Activated T-cell treated with anti-CD3 and anti-CD28 coated beads, Interleukin-2, amount 50 U/mL, for 48 hours (primary cell): ENCODE measurements at places on chromosomes 12 and 14.

DNA sequence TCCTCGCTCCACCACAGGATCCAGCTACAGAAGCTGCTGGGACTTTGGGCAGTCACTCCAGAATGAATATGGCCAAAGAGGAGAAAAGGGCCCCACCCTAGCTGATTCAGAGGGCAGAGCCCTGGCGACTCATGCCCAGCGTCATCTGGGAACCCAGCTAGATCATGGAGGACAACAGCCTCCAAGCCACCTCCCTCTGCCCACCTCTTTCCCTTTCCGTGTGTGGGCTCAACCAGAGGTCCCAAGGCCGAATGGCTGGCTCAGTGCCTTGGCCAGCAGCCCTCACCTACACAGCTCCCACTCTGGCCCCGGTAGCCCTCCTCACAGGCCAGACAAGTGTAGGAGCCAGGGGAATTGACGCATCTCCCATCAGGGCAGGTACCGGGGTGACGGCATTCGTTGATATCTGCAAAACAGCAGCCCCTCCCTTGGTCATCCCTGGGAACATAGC, 17.4 kb downstream of the ISCA2 start:
- DNase-seq, result no peak

DNA sequence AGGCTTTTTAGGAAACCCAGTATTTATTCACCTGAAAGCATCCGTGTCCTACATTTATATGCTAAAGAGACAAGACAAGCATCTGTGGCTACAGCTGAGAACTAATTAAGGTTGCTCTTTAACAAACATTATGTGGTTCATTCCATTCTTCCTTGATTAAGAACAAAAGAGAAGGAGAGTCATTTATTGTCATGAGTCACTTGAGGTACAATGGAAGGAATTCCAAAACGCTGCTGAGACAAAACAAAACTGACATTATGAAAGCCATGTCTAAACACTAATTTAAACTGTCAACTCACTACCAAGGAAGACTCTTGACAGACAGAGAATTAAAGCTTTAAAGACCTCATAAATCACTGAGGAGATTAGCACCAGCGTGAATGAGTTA, 214.4 kb downstream of the BMP4 start:
- no peak for DNase-seq

GRCh38 chr12:24705741-24706358, 243.1 kb downstream of the BCAT1 start:
- DNase-seq, result no peak

DNA sequence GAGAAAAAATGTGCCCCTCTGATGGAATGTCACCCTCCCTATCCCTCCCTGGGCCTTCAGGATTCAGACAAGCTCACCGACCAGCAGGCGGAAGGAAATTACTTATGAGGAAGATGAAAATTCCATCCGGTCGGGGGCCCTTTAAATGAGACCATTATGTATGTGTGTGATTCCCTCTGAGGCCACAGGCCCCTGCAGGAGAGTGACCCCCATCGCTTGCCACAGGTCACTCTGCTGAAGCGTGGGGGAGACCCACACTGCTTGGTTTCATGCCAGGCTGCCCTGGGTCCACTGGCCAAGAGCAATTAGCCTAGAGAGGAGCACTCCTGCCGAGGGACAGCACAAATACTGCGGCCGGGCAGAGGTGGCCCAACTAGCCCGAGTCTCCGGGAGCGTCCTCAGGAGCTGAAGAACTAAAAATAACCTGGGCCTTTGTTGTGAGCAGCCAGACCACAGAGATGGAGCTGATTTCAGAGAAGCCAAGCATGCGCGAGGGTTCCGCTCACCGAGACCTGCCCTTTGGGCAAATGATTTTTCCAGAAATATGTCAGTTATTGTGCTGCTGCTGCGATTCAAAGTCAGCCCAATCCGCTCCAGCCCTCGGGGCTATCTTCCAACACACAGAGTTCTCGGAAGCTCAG, 276.4 kb downstream of the DPF3 start:
- peak; percentile 2 for DNase-seq

- no peak for DNase-seq
Measured at GRCh38 chr12:3366451-3367110, 124.4 kb upstream of the PRMT8 start.

GRCh38 chr12:44875954-44876543, at the start of gene NELL2:
Gene NELL2 (minus strand): TSS chr12:44876315. CDS start chr12:44875869, 446 bp downstream.
- peak; percentile 83 for DNase-seq

DNA sequence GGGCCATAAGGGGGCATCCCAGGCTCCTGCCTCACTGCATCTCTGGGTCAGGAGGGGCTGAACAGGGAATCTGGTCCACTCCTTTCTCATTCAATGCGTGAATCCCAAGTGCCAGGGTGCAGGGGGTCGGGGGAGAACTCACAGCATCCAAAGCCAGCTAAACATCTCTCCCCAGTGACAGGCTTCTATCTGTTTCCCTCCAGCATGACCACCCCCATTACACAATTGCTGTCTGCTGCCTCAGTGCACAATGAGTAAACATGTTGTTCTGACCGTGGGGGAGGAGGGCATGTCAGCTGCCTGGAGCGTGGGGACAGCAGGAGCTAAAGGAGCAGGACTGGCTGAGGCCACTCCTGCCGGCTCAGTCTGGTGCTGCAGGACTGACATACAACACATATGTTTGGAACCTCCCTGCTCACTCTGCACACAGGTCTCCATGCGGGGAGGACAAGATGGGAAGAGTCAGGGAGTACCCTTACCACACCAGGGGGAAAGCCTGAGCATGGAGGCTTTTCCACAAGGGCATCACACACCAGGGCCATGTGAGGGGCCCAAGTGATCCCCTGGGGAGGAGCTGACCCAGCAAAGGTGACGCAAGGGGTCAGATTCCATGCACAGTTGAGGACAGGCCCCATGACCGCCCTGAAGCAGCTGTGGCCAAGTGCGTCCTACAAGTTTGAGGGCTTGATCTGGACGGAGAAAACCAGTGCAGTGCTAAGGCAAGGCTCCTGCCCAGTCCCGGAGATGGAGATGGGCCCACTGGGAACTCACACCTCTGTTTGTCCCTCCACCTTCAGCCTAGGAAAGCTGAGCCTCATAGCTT, 1.4 kb downstream of the TNS2 start:
- no peak for DNase-seq

- no peak for DNase-seq
Measured at GRCh38 chr14:64614166-64614565, 64.4 kb downstream of the PPP1R36 start.

GRCh38 chr14:86935241-86935885, 1057.6 kb downstream of the GALC start:
- DNase-seq, result no peak

DNA sequence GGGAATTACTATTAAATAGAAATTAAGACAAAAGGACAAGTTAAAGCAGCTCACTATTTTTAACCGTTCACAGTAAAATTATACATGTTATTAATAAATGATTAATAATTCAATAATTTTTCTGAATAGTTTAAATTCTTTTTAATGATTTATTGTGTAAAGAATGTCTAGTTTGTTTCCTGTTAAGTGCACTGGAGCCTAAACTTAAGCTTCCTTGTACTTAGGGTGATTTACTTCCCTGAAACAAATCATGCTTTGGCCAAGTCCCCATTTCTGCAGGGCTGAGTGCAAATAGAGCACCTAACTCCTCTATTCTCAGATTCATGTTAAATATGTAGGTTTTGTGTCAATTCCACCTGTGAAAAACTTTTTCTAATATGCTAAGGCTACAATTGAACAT, 188.9 kb upstream of the PDZRN4 start:
- no peak for DNase-seq

DNA sequence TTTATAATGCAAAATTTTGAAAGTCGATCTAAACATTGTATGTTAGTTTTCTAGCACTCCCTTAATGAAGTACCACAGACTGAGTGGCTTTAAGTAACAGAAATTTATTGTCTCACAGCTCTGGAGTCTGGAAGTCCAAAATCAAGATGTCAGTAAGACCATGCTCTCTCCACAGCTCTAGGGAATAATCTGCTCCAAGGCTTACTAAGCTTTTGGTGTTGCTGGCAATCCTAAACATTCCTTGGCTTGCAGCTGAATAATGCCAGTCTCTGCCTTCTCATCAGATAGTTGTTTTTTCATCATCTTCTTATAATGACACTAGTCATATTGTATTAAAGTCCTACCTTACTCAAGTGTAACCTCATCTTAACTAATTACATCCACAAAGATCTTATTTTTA, 102.2 kb downstream of the RASSF9 start:
- DNase-seq, result no peak

- no peak for DNase-seq
Measured at GRCh38 chr12:5520831-5521230, 88.9 kb downstream of the NTF3 start.

DNA sequence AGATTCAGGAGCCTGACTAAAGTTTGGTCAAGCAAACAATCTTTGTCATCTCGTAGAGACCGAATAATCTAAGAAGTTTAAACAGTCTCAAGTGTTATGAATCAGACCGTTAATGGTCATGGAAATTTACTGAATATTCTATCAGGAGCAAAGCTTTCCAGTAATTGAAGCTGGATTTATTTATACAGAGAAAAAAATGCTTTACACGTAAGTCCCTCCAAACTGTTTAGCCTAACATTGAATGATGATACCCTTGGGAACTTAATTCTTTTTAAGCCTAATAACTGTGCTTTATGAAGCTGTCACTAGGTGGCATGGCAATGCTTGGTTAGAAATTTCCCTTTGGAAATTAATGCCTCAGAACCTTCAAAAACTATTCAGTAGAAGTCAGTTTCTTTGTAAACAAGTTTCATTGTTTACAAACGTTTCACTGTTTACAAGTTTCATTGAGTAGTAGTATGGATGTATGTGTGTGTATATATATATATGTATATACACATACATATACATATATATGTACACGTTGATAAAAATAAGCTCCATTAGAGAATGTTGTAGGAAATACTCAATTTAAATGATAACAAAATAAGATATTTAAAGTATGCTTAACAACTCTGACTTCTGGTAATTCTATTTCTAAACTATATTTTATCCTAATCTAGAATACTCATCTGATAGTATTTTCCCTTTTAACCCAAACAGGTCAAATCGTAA, 32.1 kb downstream of the DEPDC4 start:
- no peak for DNase-seq

DNA sequence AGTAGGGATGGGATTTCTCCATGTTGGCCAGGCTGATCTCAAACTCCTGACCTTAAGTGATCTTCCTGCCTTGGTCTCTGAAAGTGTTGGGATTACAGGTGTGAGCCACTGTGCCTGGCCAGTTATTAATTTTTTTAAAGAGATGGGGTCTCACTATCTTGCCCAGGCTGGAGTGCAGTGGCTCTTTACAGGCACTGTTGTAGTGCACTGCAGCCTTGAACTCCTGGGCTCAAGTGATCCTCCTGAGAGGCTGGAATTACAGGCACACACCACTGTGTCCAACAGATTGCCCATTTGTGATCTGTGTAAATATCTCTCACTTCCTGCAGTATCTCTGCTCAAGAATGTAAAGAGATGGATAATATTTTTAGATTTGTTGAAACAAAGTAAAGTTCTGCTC, 45.9 kb downstream of the PTPN11 start:
- no peak for DNase-seq

DNA sequence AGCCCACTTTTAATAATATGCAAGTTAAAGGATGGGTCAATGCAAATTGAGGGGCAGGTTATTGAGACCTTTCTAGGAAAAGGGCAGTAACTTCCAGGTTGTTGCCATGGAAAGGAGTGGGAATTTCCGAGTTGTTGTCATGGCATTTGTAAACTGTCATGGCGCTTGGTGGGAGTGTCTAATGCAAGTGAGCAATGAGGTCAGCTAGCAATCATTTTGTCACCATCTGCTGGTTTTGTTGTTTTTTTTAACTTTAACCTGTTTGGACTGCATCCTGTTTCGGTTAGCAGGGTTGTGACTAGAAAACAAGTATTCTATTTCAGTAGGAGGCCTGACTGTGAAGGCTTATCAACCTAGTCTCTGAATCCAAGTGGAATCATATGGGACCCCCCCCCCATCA, 85.8 kb upstream of the TSPAN11 start:
- DNase-seq, result no peak

- DNase-seq, result no peak
Measured at GRCh38 chr14:66037361-66037760, 448.8 kb upstream of the CCDC196 start.

GRCh38 chr12:107929436-107929835, 154.9 kb downstream of the ASCL4 start:
- no peak for DNase-seq
